ENCODE measurements at places on chromosomes 7 and 10.
A peak's percentile ranks its signal among the peaks of the same experiment; 100 is the strongest.

- DNase-seq, result no peak
Measured at GRCh38 chr10:8640878-8641277, 586.4 kb downstream of the GATA3 start.

DNA sequence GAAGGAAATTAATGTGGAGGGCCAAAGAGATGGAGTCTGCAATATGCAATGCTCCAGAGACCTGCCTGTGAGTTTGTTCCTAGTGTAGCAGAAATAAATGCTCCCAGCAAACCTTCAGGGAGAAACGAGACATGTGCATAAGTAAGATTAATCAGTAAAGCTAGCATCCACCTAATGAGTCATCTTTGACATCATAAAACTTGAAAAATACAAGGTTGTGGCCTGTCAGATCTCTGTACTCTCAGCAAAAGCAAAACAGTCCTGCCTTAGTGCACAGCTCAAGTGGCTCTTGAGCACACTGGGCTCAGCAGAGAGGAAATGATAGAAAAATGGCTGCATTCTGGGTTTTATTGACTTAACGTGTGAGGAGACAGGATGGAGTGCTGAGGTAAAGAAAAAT, 32.5 kb upstream of the ERCC6 start:
- DNase-seq, result no peak

DNA sequence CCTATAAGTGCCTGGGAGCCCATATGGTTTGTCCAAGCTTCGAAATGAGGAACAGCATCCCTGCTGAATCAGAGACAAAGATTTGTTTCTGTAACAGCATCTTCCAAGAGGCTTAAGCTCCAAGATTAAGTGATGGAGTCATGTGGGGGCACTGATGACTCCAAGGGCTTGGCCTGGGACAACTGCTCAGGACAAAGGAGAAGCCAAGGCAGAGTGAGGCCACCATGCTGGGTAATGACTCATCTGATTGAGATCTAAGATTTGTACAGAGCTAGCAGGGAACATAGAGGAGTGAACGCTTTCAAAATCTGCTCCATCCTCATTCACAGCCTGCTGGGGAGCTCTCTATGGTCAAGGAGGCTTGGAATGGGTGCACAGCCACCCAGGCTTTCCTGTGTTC, 49.3 kb downstream of the C10orf120 start:
- no peak for DNase-seq

- DNase-seq, result no peak
Measured at GRCh38 chr10:124552691-124553276, 91.2 kb downstream of the LHPP start.

DNA sequence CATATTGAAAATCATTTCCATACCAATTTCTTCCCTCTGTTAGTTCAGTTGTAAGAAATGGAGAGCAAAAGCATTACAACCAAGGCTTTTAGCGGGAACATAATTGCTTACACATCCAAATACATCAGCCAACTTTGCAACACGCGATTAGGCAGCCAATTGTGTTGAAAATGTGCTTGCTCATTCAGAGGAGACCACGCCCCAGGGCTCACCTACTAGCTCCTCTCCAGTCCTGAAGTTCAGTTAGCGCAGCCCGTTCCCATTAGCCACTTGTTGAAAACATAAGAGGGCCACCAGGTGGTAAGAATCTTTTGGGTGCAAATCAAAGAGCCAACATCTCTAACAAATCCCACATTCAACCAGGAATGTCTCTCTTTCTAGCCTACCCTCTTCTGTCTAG, 213.2 kb upstream of the MDFIC start:
- no peak for DNase-seq

GRCh38 chr7:145339319-145339718, 503.5 kb upstream of the TPK1 start:
- no peak for DNase-seq

DNA sequence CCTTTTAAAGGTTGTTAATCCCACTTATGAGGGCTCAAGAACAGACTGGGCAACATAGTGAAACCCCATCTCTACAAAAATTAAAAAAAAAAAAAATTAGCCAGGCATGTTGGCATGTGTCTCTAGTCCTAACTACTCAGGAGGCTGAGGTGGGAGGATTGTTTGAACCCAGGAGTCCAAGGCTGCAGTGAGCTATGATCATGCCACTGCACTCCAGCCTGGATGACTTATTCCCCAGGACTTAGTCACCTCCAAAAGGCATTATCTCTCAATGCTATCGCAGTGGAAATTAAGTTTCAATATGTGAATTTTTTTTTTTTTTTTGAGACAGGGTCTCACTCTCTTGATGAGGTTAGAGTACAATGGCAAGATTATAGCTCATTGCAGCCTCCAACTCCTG, 61.2 kb upstream of the TRIM24 start:
- no peak for DNase-seq

DNA sequence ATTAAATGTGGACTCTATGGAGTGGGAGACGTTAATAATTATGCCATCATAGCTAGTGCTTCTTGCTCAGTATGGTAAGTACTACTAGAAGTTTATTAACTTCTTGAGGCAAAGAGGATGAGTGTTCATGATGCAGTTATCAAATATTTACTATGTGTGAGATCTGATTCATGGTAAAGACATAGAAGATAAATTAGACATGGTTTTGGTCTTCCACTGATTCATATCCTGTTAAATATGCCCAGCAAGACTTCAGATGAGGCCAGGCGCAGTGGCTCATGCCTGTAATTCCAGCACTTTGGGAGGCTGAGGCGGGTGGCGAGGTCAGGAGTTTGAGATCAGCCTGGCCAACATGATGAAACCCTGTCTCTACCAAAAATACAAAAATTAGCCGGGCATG, 547.1 kb upstream of the ANKRD30A start:
- no peak for DNase-seq

GRCh38 chr10:124498056-124498455, 36.4 kb downstream of the LHPP start:
- no peak for DNase-seq

- no peak for DNase-seq
Measured at GRCh38 chr7:144069953-144070352, 342 bp downstream of the OR2A25 start.

- no peak for DNase-seq
Measured at GRCh38 chr7:75945297-75946168, 30.6 kb downstream of the POR start.

DNA sequence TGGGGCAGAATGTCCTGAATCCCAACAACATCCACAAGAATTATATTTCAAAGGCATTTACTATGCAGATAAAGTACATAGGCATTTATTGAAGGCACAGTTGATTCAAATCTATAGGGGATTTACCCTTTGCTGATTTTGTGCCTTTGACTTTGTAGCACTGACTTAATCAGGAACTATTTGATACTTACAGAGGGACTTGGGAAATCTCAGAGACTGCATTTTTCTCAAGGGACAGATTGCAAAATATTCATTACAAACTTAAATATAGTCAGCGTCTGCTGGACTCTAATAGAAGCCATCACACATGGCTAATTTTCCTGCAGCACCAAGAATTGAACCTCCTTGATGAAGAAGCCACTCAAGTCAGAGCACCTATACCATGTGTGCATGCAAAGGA, 44.9 kb downstream of the FAS start:
- DNase-seq, result no peak

- DNase-seq, result no peak
Measured at GRCh38 chr10:128537834-128538330, 411.7 kb upstream of the MKI67 start.

DNA sequence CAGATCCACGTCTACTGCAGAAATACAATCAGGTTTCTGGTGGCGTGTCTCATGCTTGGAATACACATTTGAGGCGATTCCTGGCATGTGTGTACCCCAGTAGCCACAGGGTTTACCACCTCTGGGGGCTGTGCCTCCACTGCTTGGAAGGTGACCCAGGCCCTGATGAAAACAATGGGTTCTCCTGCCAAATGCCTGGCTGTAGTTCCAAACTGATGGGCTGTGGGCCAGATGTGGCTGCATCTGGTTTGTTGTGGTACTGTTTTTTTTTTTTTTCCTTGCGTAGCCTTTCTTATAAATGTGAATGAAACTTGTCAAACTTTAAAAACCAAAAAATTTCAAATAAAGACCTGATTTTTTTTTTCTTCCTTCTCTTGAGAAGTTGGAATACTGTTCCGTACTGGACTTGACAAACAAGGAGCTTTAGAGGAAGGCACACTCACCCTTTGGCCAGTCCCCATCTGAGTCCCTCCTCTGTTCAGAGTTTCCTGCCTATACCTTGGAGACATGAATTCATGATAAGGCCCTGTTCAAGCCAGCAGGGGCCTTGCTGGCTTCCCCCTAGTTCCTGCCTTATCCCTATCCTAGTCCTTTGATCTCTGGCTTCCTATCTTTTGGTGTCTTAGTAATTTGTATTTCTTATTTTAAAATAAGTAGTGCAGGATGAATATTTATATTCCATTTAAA, 217.1 kb downstream of the PHTF2 start:
- DNase-seq, result no peak

GRCh38 chr7:40659231-40659630, 524.4 kb downstream of the SUGCT start:
- DNase-seq, result no peak

GRCh38 chr7:82153776-82154175, 289.8 kb downstream of the CACNA2D1 start:
- no peak for DNase-seq

DNA sequence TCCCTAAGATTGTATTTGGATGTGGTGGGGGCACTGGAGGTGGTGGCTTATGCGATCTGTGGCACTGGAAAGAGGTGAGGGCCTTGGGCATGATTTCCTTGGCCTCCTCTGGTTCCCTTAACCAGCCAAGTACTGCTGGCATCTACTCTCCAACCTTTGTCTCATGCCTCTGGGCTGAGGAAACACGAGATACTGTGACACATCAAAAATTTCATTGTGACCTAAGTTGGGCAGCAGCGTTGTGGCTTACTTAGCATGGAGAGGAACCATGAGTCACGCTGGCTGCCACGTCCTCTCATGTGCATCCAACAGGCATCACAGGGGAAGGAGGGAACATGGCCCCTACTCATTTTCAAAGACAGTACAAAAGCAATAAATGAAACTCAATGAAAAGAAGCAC, 29.7 kb upstream of the GSDME start:
- DNase-seq, result no peak

DNA sequence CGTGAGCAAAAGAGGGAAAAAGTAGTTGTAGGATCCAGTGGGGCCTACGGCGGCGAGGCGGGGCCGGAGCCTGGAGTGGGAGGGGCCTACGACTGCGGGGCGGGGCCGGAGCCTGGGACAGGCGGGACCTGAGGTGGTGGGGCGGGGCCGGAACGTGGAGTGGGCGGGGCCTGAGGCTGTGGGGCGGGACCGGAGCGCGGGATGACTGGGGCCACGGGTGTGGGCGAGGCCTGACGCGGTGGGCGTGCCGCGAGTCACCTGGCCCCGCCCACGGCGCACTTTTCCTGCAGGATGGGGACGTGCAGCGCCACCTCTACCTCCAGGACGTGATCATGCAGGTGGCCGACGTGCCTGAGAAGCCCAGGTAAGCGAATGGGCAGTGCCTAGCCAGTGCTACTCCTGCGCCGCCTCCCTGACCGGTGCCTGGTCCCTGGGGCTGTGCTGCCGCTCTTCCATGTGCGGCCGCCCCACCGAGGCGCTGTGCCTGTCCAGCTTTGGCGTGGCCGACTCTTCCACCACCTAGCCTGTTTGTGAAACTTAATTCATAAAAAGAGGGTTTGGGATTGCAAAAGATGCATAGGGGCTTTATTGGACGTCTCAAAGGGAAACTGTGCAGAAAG, 496 bp downstream of the ZNF511 start:
- peak; percentile 79 for DNase-seq
